ENCODE measurements at places on chromosomes 1 and 21.

DNA sequence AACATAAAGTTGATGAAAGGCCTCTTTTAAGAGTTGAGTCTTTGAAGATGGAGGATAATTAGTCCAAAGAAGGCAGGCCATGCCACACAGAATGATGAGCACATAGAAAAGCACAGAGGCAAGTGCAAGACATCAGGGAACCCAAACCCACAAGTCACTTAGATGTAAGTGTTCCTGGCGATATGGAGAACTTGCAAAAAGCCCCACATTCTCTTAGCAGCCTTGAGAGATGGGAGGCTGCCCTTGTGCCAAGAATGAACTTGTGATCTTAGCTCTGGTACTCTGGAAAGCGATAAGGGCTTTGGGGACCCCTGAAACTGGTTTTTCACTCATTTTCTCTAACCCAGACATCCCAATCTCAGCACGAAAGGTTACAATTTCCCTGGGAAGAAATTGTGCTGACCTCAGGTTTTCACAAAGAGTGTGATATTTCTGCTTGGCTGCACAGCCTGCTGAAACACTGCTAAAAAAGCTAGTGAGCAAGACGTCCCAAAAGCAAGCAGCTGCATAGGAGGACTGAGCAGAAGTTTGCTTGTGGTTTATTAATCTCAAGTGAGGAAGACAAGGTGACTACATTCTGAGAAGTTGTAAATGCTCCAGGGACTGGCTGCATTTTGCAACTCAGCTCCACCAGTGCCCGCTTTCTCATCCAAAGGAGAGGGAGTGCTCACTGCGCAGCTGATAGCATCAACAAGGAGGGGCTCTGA lies 496.9 kb upstream of the CAMK1G start:
- no peak for DNase-seq

GRCh38 chr1:160004425-160004824 lies 27.4 kb downstream of the PIGM start:
- no peak for DNase-seq

DNA sequence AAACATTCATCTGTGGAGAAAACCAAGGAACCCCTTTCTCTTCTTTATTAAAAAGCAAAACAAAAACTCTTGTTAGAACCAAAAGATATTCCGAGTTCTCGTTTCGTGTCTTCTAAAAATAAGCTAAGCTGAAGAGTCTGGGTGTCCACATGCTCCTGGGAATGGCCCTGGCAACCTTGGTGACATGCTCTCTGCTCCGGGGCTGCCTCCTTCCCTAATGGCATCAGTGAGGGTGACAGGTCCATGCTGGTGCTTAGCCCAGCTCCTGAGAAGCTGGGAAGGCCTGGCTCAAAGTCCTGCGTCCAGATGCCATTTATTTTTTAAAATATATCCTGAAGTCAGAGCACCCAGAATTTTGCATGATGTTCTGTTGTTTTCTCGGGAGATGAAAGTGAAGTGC lies 24.6 kb upstream of the TRAPPC10 start:
- DNase-seq = no peak

- DNase-seq = no peak
These were observed 465.2 kb downstream of the USP25 start for GRCh38 chr21:16194788-16195537.

- no peak for DNase-seq
These were observed 3.7 kb downstream of the IL23R start for GRCh38 chr1:67169932-67170331.

Data from stimulated activated naive CD8-positive, alpha-beta T cell treated with anti-CD3 and anti-CD28 coated beads, Interleukin-15, amount 100 ng/mL, for 72 hours (primary cell).